Effector memory CD8-positive, alpha-beta T cell (primary cell): ENCODE measurements at places on chromosomes 3 and 15.

- DNase-seq: no peak
Measured at GRCh38 chr3:194304186-194304917, 46.8 kb downstream of the CPN2 start.

DNA sequence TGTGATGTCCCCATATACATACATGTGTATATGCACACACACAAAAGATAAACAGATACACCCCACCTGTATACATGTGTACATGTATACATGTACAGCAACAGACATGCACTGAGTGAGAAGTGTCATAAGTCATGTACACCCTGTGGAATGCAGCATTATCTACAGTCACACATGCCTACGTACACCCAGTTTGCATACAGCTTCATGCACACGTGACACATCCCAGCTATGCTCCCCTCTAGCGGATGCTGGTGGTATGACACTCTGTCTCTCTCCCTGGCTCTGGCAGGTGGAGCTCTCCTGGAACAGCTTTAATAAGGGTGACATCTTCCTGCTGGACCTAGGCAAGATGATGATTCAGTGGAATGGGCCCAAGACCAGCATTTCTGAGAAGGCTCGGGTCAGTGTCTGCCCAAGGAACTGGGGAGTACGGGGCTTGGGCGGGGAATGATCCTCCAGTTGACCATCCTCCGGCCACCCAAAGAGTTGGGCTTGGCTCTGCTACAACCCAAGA lies 6.3 kb downstream of the VILL start:
- peak; percentile 84 for DNase-seq

- no peak for DNase-seq
Measured at GRCh38 chr3:186536883-186537844, 7.0 kb downstream of the CRYGS start.

GRCh38 chr3:10806006-10806405 lies 10.0 kb upstream of the SLC6A11 start:
- DNase-seq: no peak

DNA sequence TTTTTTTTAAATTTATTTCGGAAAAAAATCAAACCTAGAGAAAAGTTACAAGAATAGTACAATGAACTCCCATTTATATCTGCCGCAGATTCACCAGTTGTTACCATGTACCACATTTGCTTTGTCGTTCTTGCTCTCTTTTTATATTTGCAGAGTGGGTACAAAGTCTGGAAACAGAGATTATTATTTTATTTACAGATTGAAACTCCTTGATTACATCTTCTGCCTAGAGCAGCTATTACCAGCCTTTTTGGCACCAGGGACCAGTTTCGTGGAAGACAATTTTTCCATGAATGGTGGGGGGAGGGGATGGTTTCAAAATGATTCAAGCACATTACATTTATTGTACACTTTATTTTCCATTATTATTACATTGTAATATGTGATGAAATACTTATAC lies 8.3 kb downstream of the MEF2A start:
- no peak for DNase-seq

- no peak for DNase-seq
Measured at GRCh38 chr3:193841581-193841980, 248.6 kb downstream of the OPA1 start.

- no peak for DNase-seq
Measured at GRCh38 chr3:43531835-43532234, 90.0 kb downstream of the ANO10 start.

DNA sequence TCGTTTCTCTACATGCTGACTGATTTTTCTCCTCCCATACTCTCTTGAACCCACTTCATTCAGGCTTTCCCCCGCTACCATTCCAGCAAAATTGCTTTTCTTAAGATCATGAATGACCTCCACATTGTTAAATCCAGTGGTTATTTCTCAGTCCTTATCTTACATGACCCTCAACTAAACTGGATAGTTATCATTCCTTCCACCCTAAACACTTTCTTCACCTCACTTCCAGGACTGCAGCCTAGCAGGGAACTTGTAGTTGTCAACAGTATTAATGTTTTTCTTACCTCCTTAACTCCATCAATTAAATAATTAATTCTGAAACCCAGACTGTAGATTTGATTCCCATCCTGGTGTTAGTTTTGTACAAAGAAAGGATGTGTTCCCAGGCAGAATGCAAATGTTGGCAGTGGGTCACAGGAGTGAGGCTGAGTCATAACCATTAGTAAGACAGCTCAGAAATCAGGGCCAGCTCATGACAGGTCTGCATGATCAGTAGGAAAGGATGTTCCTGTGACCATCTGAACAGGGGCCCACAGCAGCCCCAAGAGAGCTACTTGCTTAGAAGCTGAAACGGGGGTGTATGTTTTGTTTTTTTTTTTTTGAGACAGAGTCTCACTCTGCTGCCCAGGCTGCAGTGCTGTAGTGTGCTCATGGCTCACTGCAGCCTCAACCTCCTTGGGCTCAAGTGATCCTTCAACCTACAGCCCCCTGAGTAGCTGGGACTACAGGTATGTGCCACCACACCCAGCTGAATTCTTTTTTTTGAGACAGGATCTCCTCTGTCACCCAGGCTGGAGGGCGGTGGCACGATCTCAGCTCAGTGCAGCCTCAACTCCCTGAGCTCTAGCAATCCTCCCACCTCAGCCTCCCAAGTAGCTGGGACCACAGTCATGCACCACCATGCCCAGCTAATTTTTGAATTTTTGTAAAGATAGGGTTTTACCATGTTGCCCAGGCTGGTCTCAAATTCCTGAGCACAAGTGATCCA lies 9.1 kb downstream of the BCL2L10 start:
- no peak for DNase-seq

- no peak for DNase-seq
Measured at GRCh38 chr3:51722362-51722761, 15.5 kb downstream of the GRM2 start.

DNA sequence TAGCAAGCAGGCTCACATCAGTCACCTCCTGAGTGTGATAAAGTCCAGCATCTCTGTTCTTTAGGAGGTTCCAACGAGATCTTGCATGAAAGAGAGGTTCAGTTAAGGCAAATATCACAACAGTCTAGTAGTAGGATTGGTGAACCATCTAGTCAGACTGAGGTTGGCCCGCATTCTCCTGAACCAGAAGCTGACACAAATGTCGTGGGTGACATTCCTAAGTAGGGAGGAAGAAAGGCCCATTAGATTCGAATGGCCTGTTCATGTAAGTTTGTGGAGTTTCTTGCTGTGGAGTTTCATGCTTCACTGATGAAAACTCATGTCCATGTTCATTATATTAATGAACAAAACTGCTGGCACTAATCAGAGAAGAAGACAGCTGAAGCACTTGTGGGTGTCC lies 66.7 kb upstream of the XCR1 start:
- no peak for DNase-seq

GRCh38 chr15:100686725-100687473 lies 84.5 kb downstream of the ASB7 start:
- DNase-seq: no peak

GRCh38 chr3:148631124-148631903 lies 66.4 kb upstream of the AGTR1 start:
- no peak for DNase-seq

DNA sequence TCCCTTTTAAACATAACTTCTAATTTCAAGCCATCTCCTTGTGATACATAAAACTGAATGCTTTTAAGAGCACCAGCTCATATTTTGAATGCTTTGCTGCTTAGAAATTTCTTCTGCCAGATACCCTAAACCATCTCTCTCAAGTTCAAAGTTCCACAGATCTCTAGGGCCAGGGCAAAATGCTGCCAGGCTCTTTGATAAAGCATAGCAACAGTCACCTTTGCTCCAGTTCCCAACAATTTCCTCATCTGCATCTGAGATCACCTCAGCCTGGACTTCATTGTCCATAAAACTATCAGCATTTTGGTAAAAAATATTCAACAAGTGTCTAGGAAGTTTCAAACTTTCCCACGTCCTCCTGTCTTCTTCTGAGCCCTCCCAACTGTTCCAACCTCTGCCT lies 17.5 kb downstream of the OSTN start:
- no peak for DNase-seq

DNA sequence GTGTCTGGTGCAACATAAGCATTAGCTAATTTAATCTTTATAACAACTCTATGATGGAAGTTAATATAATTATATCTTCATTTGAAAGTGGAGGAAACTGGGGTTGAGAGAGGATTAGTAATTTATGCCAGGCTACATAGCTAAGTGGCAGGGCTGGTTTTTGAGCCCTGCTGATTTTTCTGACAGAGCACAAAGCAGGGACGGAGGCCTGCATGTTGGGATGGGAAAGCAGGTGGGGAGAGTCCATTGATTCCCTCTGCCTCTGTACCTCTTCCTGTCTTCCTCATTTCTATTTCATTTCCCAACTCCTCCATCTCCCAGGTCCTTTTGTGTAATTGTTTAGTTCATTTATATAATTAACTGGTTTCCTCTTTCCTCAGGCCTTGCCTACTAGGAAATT lies 251.6 kb upstream of the ZPLD1 start:
- no peak for DNase-seq

- DNase-seq: no peak
Measured at GRCh38 chr3:178352326-178353005, 183.8 kb upstream of the KCNMB2 start.

- no peak for DNase-seq
Measured at GRCh38 chr15:83198476-83198875, 9.1 kb downstream of the HDGFL3 start.
